ENCODE measurements at places on chromosomes 11 and 22.
A peak's percentile ranks its signal among the peaks of the same experiment; 100 is the strongest.

- peak; percentile 50 for DNase-seq
Measured at GRCh38 chr11:134045799-134046635, 22.9 kb upstream of the JAM3 start.

- DNase-seq = no peak
Measured at GRCh38 chr11:84799112-84799511, 828.0 kb downstream of the DLG2 start.

- DNase-seq = no peak
Measured at GRCh38 chr11:110454609-110455008, 24.9 kb downstream of the FDX1 start.

- DNase-seq = no peak
Measured at GRCh38 chr11:72236083-72236697, 7.8 kb downstream of the PHOX2A start.

GRCh38 chr22:41891407-41891806 lies 23.5 kb downstream of the SHISA8 start:
- no peak for DNase-seq

DNA sequence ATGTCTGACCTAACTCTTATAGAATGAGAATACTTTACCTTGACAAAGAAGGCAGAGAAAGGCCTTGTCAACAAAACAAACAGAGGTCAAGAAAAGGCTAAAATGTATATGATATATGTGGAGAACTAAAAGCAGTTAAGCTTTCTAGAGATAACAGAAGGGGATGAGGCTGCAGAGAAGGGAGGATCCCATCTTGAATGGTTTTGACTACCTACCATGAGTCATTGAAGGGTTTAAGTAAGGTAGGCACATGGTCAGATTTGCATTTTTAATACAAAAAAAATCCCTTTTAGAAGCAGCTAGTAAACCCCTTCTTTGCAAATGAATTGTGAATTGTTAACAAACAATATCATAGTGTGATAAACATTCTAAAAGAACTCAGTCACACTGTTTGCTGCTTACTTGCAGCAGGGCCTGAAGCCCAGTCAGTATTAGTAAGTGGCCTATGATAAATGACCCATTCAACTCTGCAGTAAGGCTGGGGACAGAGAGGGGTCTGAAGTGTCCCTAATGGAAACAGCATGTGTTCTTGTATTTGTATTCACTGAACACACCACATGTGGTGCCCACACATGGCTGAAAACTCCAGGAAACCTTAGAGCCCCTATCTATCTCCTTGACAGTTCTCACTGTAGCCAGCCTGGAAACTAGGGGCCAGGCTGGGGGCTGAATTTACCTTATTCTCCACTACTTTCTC lies 328.8 kb upstream of the PITPNB start:
- no peak for DNase-seq

Measured in activated CD8-positive, alpha-beta memory T cell treated with anti-CD3 and anti-CD28 coated beads, Interleukin-2, amount 10 ng/mL, durations not matched to agents 7 days and 5 days (primary cell).